WERI-Rb-1 (cell line): ENCODE measurements at places on chromosomes 4 and X.

DNA sequence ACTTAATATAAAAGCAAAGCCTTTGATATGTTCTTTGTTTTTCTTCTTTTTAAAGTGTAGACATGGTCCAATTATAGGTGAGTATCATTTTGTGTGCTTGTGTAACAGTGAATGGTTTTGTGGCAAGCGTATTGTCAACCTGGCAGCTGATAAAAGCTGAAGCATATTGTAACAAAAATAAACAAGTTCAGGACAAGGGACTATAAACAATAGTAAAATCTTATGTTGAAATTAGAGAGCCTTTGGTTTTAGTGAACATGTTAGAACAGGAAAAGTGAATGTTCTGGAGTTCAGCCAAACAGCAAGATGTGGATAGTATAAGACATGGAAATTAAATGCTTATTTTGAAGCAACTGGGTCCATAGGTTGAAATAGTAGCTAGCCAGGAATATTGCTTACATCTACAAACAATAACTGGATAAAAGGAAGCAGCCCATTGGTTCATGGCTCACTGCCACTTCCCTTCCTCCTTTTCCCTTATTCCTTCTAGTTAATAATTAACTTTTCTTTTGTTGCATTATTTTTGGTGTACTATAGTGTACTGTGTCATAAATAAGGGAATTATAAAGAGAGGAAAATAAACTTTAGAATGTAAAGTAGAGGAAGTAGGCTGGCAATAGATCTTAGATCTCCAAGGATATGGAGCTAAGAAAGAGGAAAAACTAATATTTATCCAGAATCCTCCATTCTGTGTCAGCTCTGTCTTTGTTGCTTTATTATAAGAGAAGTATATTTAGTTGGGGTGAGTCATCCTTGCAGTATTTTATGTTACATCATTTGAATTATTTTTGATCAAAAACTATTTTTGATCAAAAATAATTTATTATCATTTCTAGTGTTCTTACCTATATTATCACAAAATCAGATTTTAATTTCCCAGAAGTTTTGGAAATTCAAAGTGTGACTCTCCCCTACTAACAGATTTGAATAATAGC, 65.6 kb downstream of the MRPL1 start:
- DNase-seq, result no peak

DNA sequence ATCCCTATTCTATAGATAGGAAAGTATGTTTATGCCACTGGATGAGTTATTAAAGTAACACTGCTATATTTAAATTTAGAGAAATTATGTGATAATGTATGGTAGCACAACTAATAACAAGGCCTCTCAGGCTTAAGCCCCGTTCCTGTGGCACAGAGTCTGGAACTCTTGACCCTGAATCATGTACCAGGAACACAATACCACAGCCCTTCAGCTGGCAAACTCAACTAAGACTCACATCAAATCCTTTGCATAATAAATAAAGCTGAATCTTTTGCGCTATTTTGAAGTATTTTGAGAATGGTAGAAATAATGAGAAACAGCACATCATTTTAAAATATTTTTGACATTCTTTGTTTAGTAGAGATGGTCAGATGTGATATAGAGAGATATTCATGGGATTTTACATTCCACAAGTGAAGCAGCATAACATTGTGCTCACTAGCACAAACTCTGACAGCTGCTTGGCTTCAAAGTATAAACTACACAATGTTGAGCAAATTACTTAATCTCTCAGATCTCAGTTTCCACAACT, 478.4 kb upstream of the FAM241A start:
- no peak for DNase-seq

DNA sequence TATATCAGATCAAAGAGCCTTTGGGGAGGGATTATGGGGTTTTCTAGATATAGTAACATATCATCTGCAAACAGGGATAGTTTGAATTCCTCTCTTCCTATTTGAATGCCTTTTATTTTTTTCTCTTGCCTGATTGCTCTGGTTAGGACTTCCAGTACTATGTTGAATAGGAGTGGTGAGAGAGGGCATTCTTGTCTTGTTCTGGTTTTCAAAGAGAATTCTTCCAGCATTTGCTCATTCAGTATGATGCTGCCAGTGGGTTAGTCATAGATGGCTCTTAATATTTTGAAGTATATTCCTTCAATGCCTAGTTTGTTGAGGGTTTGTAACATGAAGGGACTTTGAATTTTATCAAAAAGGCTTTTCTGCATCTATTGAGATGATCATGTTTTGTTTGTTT, 25.6 kb upstream of the ABCB7 start:
- DNase-seq, result no peak

- no peak for DNase-seq
These were observed 59.6 kb downstream of the NFKB1 start for GRCh38 chr4:102560571-102561341.

GRCh38 chr4:162770761-162771490, 395.8 kb downstream of the NAF1 start:
- no peak for DNase-seq

GRCh38 chrX:116490104-116490503, 27.3 kb upstream of the CT83 start:
- DNase-seq, result no peak

DNA sequence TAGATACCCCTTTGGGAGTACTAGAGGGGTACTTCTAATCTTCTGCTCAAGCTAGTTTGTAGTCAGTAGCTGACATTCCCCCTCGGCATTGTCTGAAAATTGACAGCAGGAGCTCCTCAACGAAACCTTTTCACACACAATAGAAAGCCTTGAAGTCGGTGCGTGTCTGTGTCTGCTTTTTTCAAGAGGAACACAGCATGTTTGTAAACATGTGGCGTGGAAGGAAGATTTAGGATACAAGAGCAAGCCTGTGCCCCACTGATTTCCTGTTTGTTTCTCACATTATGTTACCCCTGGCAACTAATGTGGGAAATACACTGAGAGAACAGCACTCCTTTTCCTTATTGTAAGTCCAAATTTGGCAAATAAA, 252.6 kb downstream of the ANKRD50 start:
- DNase-seq, result no peak

DNA sequence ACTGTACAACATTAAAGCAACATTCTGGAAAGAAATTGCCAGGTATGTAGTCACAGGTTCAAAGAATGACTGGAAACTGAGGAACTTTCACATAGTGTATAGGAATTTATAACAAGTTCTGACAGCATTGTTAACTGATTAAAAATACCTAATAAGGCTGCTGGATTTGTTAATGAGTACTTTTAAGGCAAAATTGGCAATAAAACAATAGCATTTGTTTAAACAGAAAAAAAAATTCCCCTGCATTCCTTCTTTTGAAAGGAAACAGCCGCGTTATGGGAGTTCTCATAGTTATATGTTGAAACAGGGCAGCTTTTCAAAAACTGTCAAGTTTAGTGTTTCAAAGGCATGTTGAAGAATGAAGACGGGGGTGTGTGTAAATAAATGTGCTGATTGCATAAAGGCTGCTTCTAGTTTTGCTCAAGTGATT, 282.5 kb upstream of the FAT1 start:
- DNase-seq, result no peak

DNA sequence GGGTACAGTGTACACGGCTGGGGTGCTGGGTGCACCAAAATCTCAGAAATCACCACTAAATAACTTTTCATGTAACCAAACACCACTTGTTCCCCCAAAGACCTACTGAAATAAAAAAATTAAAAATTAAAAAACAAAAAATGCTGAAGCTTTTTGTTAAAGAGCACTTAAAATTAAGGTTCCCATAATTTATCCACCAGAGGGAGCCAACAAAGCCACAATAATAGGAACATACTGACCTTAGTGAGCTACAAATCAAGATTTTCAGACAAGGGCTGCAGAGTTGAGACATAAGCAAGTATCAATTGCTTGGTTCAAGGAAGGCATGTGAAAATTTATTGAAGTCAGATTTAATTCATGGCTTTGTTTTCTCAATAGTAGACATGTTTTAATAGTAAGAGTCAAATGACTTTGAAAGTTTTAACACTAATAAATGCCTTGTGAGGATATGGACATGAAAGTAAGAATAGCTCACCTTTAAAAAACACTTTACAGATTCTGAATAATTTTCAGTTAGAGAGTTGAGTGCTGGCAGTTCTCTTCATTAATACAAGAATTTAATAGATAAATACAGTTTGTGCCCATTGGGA, 43.0 kb upstream of the SCOC start:
- no peak for DNase-seq

DNA sequence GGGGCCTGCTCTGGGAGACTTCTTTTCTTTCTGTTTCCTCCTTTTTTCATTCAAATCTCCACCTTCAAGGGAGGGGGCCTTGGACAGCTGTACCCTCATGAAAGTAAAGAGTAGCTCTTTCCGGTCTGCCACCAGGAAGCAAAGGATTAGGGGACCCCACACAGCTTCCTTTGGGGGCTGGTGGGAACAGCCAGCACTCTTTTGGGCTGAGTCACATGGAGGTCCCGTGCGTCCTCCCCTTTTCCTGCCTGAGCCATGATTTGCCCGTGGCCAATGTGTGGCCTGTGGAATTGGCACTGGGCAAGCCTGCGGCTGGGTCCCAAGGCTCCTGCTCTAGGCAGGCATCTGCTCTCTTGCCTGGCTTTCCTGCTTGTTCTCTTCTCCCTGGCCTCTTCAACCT, 65.5 kb downstream of the FHDC1 start:
- DNase-seq, result no peak

GRCh38 chr4:2721586-2721985, 34.5 kb downstream of the TNIP2 start:
- DNase-seq, result no peak

- no peak for DNase-seq
These were observed 22.0 kb downstream of the MAN2B2 start for GRCh38 chr4:6596948-6597347.

DNA sequence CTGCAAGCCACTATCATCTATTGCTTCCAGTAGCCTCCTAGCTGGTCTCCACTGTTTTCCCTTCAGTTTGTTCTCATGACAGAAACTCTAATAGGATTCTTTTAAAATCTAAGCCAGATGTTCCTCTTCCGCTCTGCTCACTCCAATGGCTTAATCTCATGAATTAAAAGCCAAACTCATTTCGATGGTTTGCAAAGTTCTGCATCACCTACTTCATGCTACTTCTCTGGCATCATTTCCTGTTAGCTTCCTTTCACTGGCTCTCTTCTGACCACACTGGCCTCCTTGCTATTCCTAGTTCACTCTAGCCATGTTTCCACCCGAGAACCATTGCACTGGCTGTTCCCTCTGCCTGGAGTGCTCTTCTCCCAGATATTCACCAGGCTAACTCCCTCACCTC, 102.0 kb upstream of the LSM6 start:
- no peak for DNase-seq

- DNase-seq, result no peak
These were observed 348.1 kb upstream of the ATOH1 start for GRCh38 chr4:93480452-93480851.

- no peak for DNase-seq
These were observed 60.4 kb downstream of the STX18 start for GRCh38 chr4:4481399-4481994.

DNA sequence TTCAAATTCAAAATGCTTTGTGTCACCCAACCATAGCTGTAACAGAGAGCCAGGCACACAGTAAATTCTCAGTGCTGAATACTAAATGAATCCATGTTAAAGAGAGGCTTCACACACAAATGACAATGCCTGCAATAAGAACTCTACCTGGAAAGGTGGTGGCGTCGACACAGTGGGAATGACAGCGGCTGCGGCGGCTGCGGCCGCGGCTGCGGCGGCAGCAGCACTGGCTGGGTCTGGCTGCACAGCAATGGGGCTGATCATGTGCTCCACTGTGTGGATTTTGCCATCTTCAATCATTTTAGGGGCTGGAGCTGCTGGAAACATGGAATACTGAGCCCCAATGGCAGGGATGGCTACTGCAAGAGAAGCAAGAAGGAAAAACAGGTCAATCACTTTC, 97.4 kb downstream of the CHRNA9 start:
- DNase-seq, result no peak

DNA sequence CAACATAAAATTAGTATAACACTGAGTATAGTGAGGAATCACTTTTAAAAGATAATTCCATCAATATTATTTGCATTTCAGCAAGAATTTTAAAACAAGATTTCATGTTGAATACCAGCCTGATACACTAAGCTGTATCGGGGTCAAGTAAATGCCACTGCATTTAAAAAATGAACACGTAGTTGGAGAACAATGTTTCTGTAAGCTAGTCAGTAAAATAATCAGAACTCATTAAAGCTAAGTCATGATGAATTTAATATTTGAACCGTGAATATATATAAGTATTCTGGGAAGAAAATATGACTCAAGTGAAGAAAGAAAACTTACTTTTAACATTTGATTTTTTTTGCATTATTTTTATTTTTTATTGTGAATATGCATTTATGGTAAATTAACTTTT, 611.0 kb upstream of the PABPC4L start:
- no peak for DNase-seq

- no peak for DNase-seq
These were observed 52.8 kb downstream of the PGRMC2 start for GRCh38 chr4:128234836-128235235.

GRCh38 chr4:168594121-168594520, 97.3 kb downstream of the PALLD start:
- DNase-seq, result no peak

DNA sequence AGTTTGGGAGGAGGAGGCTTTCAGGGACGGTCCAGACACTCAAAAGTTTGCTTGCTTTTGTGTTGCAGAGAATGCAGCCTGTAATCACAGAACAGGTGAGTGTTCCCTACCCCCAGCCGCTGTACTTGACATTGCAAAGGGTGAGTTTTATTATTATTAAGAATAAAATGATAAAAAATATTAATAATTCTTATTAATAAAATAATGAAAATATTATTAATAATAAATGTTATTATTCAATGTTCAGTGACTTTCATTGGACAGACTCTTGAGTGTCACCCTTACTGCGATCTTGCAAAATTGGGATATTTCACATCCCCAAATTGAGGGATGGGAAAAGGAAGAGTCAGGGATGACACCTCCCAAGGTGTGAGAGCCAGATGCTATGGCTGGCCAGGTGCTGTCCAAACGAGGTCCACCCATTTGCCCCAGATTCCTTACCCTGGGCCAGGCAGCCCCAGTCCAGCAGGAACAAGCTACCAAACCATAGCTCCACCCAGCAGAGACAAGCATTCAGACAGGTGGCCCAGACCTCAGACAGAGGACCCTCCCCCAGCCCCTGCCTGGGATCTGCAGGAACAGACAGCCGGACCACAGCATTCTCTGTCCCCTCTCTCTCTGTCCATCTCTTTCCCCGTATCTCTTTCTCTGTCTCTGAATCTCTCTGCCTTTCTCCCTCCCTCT, 22.4 kb downstream of the IL3RA start:
- DNase-seq, result no peak
